ENCODE measurements at places on chromosomes 7 and 10.

GRCh38 chr10:117617659-117618058 is 75.1 kb downstream of the EMX2 start:
- no peak for DNase-seq

DNA sequence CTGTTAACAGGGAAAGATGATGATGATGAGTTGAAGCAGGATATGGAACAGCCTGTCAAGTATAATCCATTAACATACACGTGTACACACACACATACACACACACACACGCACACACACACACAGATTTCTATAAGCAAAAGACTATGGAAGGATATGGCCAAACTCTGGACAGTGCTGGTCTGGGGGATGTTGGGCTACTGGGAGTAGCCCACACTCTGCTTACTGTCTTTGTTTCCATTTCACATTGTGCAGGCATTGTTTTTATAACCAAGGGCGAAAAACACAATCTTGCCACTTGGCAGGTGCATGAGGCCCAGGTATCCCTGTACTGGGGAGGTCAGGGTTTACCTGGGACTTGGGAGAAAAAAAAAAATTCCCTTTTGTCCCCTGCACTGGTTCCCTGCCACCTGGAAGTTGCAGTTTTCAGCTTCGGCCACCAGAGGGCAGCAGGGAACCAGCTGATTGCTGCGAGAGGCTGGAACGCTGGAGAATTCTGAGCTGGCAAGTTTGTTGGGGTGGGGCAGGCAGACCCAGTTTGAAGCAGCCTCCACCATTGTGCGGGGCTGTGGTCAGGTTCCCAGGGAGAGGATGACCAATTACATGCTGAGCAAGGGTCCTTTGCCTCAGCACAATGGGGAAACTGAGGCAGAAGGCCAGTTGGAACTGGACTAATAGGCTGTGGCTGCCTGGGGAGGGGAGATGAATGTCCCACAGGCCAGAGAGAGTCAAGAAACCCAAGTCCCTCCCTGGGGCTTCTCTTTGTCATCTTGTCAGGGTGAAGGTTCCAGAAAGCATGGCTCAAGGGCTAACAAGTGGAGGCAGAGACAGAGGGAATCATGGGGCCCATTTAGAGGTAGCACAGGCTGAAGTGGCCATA is 27.3 kb downstream of the PPIF start:
- peak; percentile 25 for DNase-seq

DNA sequence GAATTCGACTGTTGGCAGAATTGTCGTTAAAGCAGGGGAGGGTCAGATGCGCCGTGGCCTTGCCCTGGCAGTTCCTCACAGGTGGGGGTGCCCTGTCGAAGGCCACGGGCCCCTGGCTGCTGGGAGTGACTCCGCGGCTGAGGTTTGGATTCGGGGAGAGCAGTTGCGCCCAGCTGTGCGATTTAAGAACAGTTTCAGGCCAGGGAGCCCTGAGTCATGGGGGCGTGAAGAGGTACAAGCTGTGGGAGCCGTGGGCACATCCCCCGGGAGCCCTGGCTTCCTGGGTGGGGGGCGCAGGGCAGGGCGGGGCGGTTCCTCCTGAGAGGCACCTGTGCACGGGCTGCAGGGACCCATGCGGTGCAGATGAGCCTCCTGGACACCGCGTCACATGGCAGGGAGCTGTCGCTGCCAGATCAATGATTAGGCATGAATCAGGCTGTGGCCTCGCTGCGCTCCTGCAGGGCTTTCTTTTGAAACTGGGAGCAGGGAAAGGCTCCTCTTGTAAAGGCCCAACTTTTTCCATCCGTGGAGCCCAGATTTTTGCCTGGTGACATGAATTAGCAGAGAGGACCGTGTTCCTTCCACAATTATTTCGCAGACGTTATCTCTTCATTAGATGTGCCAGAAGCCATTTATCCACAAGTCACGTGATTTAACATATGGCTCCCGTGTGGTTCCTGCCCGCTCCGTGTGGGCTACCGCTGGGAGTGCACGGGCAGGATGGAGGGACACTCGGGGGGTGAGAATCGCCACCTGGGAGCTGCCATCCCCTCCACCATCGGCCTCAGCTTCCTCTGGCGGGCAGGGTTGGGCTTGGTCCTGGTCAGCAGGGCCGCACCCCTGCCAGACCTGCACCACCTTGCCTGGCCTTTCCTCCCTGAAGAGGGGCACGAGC is 918 bp downstream of the PWWP2B start:
- no peak for DNase-seq

DNA sequence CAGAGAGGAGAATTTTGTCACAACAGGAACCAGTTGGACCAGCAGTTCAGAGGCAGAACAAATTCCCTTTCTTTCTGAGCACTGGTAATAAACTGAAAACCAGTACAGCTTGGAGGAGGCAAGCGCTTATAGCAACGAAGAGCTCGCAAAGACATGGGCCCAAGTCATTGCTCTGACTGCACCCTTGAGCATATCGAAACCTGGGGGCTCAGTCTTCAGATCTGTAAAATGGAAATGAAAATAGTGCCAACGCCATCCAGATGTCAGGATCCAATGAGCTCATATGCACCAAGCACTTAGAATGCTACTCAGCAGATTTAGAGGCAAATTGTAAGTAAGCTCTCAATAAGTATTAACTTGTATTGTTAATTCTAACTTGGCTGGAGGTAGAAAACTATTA is 14.4 kb upstream of the CALU start:
- no peak for DNase-seq

GRCh38 chr7:94335586-94335985 is 59.1 kb upstream of the COL1A2 start:
- DNase-seq = no peak

DNA sequence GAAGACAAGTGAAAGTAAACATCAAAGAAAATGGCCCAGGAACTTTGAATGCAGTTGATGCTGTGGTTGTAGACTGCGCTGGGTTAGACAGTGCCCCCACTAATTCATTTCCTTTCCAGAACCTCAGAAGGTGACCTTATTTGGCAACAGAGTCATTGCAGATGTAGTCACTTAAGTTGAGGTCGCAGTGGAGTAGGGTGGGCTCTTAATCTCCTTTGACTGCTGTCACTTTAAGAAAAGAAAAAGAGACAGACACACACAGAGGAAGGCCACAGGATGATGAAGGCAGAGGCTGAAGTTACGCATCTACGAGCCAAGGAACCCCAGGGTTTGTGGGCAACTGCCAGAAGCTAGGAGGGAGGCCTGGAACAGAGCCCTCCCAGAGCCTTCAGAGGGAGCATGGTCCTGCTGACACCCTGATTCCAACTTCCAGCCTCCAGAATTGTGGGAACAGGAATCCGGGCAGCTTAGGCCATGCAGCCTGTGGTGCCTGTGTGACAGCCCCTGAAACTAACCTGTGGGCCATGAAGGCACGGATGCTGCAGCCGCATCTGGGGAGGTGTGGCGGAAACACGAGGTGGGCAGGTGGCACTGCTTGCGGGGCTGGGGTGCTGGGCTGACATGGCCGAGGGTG is 107.6 kb downstream of the PRKAG2 start:
- no peak for DNase-seq

- peak; percentile 54 for DNase-seq
These were observed 256.7 kb downstream of the AGMO start for GRCh38 chr7:15305002-15305600.

DNA sequence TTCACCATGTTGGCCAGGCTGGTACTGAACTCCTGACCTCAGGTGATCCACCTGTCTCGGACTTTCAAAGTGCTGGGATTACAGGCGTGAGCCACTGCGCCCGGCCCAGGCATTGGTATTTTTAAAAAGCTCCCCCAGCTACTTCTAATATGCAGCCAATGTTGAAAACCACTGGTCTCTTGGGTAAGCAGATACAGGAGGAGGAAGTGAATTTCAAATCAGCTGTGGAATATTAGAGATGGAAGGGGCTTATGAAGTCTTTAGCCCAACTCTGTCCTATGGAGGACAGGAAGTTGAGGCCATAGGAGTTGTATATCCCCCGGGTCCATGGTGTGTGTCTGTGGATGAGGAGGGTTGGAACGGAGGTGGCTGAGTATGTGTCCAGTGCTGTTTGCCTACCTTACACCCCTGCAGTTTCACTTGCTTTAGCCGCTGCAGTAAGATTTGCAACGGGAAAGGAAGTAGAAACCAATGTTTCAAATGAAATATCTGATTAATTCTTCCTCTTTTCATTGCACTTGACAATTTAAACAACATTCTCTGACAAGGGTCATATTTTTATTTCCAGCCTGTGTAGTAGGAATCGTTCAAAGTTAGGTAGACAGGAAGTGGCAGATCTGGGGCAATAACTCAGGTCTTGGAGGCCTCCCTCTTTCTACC is 3.4 kb downstream of the PDE6C start:
- DNase-seq = no peak

DNA sequence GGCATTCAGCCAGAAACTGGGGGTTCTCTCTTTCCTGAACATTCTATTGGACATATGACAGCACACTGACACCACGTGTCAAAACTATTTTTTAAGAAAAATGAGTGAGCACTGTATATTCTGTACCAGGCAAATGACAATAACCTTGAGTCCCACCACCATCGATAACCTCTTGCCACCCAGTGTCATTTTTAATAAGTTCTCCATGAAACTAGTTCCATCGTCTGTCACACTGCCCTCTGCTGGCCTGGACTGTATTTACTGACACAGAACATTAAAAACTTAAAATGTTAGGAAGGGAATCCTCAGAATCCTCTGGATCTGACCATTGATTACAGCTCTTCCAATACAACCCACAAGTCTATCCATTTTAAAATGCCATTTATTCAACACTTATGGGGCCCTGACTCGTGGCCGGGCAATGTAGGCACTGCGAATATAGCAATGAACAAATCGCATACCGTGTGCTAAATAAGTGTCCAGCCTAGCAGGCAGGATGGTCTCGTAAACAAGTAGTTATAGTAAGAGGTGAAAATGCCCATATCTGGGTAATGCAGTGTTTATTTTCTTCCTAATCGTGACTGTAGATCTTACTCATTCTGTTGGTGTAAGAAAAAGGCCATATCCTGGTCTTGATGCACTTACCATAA is 35.9 kb upstream of the CACNB2 start:
- peak; percentile 4 for DNase-seq

GRCh38 chr10:109837384-109837783 is 85.9 kb downstream of the XPNPEP1 start:
- DNase-seq = no peak

GRCh38 chr7:1781369-1781768 is 111.3 kb downstream of the ELFN1 start:
- no peak for DNase-seq

- no peak for DNase-seq
These were observed 1124.7 kb downstream of the DNAJB9 start for GRCh38 chr7:109694149-109695071.

DNA sequence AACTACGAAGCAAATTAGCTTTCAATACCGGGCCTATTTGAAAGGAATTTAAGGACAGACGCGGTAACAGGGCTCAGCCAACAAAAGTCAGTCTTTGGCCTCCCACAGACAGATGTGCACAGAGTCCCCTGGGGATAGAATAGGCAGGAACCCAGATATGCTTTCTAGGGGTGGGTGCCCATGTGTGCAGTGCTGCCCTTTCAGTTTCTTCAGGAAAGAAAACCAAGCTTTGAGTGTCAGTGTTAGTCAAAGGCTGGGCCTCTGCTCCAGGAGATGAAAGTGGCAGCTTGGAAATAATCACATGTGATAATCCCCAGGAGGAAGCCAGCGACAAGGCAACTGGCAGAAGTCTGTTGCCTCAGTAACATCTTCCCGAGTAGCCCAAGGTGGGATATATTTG is 43.8 kb upstream of the CSTF2T start:
- DNase-seq = no peak

DNA sequence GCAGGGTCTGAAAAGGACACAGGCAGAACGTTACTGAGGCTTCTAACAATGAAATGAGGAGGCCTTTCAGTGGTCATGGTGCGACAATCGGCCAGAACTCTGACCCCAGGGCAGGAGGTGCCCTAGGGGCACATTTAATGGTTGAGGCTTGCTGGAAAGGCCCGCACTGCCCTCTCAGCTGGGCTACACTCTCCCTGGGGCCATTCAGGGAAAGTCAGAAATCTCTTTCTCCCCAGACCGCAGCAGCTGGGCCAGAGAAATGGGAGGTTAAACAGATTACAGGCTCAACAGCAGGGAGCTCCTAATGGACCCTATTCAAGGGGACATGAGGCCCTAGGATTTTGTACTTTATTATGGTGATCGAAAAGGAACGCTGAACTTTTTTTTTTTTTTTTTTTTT is 85.6 kb upstream of the FGFR2 start:
- DNase-seq = no peak

DNA sequence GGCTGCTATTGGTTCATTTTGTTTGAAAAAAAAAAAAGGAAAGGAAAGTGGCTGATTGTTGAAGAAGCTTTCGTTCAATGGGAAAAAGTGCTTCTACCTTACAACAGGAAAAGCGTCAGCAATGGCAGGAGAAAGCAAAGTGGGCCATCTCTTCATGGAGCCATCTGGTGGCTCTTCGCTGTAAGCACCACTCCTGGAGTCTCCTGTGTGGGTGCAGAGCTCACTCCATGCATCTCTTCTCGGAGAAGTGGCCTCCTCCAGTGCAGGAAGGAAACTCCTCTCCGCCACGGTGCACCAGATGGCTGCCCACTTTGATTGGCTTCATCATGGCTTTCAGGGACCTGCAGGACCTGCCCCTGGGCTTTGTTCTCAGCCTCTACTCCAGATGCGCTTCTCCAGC is 250.9 kb downstream of the PTEN start:
- peak; percentile 30 for DNase-seq

DNA sequence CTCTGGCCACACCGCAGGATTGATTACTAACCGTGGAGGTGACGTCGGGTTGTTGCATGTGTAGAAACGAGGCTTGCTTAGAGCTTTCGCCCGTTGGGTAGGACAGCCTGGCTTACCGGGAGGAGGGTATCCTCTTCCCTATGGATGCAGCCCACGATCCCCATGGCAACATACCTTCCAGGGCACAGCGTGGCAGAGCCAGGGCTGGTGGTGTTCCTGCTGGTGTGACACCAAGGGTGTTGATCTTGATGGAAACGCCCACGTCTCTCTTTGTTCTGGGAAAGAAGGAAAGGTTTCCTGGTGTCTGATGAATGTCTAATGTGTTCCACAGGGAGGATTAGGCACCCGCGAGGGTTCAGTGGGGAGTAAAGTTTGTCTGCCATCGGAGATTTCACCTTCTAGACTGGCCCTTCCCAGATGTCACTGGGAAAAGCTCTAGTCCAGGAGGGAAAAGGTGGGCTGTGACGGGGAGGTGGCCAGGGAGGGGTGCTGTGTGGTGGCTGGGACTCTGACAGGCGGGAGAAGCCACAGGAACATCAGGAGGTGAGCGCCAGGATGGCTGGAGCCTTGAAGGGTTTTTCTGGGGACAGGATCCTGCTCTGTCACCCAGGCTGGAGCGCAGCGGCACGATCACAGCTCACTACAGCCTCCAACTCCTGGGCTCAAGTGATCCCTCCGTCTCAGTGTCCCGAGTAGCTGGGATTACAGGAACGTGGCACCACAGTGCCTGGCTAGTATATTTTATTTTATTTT is 102.1 kb downstream of the CUX1 start:
- no peak for DNase-seq

DNA sequence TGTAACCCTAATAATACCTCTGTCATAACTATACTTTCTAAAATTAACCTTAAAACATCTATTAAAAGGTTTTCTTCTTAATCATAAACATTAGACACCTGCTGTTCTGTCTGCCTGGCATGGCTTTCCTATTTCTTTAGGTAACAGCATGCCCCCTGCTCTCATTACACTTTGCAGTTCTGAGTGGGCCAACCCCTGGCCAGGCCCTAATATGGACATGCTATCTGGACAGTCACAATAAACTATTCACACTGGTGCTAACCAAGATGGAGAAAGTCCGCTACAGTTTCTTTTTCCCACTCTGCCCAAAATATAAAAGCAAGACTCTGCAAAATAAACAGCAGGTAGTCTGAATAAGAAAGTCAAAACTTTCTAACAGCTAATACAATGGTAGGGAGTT is 84.0 kb downstream of the ELAPOR2 start:
- DNase-seq = no peak

Data from NCI-H1092 (cell line).